ENCODE measurements at places on chromosomes 16 and 17.

DNA sequence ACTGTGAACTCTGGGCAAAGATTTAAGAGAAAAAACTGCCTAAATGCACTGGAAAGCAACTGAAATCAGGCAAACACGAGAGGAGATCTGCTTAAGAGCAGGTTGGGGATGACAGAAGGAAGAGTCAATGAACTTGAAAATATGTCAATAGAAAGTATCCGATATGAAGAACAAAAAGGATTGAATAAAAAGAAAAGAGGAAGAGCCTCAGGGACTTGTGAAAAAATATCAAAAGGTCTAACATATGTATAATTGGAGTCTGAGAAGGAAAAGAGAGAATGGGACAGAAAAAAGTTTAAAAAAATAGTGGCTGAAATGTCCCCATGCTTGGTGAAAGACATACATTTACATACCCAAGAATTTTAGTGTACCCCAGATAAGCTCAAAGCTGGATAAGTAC, 195.5 kb downstream of the COPRS start:
- DNase-seq, result no peak

GRCh38 chr16:23320693-23321092, 18.6 kb downstream of the SCNN1B start:
- no peak for DNase-seq

- DNase-seq, result no peak
These were observed 29.0 kb downstream of the TRPV2 start for GRCh38 chr17:16444258-16444886.

- no peak for DNase-seq
These were observed 118.2 kb upstream of the CHMP6 start for GRCh38 chr17:80873307-80873951.
